ENCODE measurements at places on chromosomes 12 and 14.
A peak's percentile ranks its signal among the peaks of the same experiment; 100 is the strongest.

- no peak for ATAC-seq
These were observed 1009.9 kb upstream of the USP15 start for GRCh38 chr12:61250303-61250702.

- ATAC-seq: no peak
These were observed 50.3 kb downstream of the ADAMTS20 start for GRCh38 chr12:43501703-43502102.

- no peak for ATAC-seq
These were observed 52.6 kb downstream of the SLCO1B3 start for GRCh38 chr12:20863056-20863455.

- no peak for ATAC-seq
These were observed 769.8 kb upstream of the MGAT4C start for GRCh38 chr12:87025976-87026375.

GRCh38 chr12:50411051-50411660, 10.5 kb downstream of the LARP4 start:
- no peak for ATAC-seq

GRCh38 chr12:28776220-28776619, 372.9 kb upstream of the FAR2 start:
- ATAC-seq: no peak

- no peak for ATAC-seq
These were observed 20.4 kb upstream of the FOS start for GRCh38 chr14:75258079-75258802.

DNA sequence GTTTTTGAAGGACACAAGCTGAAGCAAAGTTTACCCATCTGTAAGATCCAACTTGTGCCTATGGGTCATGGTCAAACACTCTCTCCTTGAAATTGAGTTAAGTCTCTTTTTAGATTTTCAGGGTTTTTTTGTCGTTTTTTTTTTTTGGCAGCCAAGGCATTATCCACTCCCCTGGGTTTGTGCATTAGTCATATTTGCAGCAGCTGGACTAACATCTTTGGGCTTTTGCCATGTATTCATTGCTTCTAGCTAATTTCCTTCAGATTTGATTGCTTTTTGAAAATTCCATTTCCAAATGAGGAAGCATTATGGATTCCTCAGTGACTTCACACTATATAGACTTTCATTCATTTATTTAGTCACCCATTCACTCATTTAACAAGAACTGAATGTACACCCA, 80.3 kb upstream of the SRRM4 start:
- no peak for ATAC-seq

- no peak for ATAC-seq
These were observed 6.0 kb downstream of the KCNA1 start for GRCh38 chr12:4915752-4916151.

DNA sequence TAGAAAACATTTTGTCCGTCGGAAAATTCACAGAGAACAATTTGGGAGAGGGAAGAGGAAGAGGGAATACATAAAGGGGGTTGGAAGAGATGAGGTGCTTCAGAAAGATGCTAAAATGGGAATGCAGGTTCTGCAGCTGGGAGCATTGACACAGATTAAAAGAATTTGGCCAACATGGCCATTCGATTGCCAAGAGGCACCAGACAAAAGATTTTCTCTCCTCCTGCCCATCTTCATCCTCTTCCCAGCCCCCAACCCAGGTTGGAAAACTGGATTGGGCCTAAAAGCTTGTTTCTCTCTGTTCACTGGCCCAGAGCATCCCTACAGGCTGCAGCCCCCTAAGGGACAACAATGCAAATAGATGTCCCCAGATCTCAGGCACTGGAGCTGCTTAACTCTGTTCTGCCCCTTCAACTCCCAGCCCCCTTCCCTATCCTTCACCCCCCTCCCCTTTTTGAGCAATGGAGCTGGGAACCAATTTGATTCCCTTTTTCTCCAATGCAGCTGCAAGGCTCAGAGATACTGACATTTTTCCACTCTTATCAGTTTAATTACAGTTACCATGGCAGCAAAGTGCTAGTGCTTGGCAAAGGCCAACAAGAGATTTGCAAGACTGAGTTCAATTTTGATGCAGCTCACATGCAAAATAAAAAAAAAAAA, 1.9 kb downstream of the LMO3 start:
- ATAC-seq: no peak

DNA sequence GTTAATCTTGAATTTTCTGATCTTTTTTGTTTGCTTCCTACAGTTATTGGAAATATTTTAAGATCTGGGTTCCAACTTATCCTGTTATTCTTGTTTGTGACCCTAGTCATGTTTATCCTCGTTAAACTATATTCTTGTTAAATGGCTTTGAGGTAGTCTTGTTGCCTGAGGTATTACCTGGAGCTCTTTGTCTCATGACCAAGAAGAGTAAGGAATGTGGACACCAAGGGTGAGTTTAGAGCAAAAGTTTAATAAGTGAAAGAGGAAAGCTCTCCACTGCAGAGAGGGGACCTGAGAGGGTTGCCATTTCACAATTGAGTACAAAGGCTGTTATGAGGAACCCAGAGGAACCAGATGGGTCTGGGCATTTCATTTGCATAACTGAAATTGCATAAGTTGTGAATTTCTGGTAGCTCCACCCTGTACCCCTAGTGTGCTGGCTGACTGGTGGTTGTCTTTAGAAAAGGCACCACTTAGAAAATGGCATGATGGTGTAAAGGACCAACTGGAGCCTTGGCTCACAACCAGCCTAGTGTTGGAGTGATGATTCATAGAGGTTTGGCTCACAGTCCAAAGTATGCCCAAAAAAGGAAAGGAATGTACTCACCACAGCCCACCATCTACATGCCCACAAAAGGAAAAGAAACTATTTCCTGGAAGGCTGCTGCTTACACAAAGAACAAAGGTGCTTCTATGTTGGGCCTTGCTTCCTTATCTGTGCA, 36.7 kb upstream of the RESF1 start:
- no peak for ATAC-seq

DNA sequence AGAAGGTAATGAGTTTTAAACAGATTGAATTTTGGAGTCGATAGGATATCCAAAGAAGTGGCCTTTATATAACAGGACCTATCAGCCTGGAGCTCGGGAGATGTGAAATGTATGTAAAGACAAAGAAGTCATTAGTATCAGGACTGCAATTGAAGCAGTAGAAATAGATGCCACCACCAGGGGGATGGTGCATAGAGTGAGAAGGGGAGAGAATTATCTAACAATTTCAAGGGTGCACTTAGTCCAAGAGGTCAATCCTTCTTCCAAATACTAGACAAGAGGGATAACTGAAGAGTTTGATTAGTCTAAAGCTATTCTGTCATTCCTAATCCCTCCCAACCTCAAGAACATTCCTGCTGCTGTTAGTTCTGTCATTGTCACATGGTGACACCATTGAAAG, 127.8 kb downstream of the CFAP54 start:
- no peak for ATAC-seq

DNA sequence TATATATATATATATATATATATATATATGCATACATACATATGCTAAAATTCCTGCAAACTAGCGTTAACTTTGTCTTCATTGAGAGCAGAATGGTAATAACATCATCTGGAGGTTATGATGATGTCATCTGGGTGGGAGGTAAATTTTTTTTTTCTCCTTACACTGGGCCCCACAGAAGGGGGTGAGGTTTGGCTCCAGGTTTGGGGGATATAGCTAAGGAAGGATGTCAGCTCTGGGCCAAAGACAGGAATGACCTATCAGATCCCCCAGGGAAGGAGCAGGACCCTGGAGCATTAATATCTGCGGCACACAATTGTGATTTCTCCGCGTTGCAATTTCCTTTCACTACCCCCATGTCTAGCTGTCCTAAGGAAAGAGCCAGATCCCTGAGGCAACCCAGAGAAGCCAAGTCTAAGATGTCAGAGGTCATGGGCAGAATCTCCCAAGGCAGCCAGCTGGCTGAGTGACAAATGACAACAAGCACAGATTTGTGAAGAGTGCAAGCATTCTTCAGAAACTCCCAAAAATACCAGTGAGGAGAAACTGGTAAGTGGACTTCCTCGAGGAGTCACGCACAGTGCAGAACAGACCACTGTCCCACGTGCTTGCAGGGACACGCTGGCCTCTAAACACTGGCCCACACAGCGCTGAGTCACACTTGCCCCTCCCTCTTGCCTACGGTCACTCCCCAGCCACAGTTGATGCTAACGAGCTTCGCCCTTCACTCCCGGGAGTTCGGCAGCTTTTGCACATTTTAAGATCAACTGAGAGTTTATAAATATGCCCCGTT, 9.9 kb downstream of the UBC start:
- peak; percentile 77 for ATAC-seq

DNA sequence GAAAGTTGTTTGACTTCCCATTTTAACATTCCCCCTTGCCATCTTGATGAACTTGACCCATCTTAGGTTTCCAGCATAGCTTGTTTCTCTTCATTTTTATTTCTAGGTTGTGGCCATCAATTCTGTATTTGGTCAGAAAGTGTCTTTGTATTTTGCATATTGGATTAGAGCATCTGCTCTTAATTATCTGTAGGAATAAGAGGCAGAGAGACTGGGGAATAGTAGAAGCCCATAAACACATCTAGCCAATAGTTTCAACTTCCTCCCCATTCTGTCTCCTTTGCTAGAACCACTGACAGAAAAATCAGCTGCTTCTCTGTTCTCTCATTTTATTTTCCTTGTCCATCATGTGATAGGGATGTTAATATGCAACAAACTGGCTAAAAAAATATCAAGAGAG, 8.2 kb downstream of the SOCS2 start:
- no peak for ATAC-seq

GRCh38 chr14:61503167-61503801, 181.9 kb downstream of the PRKCH start:
- ATAC-seq: no peak

- no peak for ATAC-seq
These were observed 19.7 kb upstream of the DUSP16 start for GRCh38 chr12:12582193-12582881.

DNA sequence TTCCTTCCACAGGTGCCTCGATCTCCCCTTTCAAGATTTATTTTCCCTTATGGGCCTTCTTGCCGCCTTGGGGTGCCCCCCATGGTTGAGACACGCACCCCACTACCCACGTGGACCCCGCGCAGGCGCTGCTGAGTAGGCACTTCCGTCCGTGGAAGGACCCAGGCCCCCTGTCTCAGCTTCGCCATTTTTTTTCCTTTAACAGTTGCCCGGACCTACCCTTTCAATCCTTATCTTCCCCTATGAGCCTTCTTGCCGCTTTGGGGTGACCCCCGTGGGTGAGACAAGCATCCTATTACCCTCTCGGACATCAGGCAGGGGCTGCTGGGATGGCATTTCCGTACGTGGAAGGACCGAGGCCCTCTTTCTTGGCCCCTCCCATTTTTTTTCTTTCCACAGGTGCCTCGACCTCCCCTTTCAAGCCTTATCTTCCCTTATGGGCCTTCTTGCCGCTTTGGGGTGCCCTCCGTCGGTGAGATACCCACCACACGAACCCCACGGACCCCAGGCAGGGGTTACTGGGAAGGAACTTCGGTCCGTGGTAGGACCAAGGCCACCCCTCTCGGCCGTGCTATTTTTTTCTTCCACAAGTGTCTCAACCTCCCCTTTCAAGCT, 268.2 kb downstream of the ALG10 start:
- ATAC-seq: peak; percentile 24

DNA sequence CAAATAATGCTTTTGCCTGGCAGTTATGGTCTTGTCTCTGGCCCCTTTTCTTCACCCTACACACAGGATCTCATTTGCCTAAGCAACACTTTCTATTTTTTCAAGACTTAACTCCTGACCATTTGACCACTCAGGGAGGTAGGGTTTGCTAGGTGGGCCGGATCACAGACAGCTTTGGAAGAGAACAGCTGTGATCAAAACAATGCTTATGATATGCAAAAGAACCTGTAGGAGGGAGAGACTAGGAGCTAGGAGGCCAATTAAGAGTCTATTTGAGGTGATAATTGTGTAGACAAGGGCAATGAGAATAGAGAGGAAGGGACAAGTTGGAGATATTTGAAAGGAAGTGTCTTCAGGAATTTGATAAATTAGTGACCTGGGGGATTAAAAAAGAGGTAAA, 12.3 kb upstream of the DACT1 start:
- no peak for ATAC-seq

DNA sequence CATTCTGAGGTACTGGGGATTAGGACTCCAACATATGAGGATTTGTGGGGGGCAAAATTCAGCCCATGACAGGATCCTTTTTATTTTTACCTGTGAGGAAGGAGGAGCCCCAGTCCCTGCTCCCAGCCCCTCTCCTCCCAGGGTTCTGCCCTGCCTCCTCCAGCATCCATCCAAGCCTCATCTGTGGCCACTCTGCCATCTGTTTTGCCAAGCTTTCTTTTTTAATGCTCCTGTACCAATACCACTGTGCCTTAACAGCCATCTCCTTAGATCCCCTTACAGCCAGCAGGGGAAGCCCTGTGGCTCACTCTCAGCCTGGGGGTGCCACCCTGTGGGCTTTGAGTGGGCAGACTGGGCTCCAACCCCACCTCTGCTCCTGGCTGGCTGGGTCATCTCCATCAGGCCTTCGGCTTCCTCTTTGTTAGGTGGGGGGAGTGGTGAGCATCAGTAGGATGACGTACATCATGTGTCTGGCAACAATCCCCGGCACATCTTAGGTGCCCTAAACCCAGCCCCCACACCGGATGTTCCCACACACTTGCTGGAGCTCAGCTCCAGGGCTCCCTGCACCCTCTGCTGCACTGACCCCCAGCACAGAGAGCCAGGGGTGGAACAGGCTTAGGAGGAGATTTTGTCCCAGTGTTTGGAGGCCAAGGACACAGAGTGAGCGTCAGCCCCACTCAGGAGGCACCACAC, 40.2 kb downstream of the CYP46A1 start:
- ATAC-seq: peak; percentile 22

- ATAC-seq: peak; percentile 97
These were observed 210.2 kb downstream of the PTPRO start for GRCh38 chr12:15532364-15532977.

- ATAC-seq: no peak
These were observed 323.3 kb upstream of the RTL1 start for GRCh38 chr14:101226603-101227425.

DNA sequence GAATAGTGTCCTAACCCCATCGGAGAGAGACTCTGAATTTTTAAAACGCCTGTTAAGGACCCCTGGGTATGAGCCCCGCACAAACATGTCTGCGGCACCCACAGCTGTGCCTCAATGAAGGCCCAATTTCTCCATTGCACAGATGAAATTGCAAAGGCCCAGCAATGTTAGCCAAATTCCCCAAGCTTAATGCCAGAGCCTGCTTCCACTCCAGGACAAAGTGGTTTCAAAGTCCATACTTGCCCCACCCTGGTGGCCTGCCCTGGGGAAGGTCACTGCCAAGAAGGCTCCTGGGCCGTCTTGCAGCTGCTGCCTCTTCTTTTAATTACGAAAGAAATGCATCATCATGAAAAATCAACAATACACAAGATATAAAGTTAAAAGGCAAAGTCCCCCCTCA, 1179.7 kb downstream of the VRK1 start:
- no peak for ATAC-seq

- no peak for ATAC-seq
These were observed 60.2 kb upstream of the ATP2B1 start for GRCh38 chr12:89768586-89769482.

Measured in SK-N-SH treated with all-trans-retinoic acid at 6 μM for 48 hours (cell line).